ENCODE measurements at places on chromosomes 3 and 15.
A peak's percentile ranks its signal among the peaks of the same experiment; 100 is the strongest.

- no peak for ATAC-seq
Measured at GRCh38 chr3:150036780-150037179, 66.1 kb upstream of the PFN2 start.

DNA sequence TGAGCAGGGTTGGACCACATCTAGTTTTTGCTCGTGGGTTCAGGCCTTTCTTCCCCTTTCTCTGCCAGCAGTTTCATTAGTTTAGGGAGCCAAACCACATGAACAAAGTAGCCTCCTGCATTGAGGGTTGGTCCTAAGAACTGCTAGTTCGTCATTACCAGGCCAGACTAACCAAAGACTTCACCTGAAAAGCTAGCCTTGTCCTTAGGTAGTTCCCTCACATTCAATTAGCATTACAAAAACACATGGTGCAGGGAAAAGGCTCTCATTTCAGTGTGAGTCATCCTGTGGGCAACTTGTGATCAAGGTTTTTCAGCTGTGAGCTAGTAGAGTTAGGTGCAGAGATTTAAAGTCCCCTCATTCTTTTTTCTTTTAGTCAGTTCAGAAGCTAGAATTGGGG, 279.3 kb upstream of the CTNNB1 start:
- ATAC-seq: no peak

DNA sequence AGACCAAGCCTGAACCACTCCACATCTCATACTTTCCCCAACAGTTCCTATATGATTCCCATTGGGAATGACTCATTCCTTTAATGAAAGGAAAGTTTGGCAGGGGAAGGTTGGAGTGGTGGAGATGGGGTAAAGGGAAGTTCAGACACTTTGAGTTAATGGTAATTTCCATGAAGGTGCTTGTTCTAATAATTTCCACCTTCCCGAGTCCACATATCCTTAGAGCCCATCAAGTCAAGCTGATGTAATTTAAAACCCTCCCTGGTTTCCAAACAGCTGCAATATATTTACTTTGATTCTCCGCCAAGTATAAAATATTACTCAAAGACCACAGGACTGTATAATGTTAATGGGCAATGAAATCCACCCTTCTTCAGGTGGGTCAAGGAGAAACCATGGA, 95.0 kb upstream of the GALNT15 start:
- no peak for ATAC-seq

DNA sequence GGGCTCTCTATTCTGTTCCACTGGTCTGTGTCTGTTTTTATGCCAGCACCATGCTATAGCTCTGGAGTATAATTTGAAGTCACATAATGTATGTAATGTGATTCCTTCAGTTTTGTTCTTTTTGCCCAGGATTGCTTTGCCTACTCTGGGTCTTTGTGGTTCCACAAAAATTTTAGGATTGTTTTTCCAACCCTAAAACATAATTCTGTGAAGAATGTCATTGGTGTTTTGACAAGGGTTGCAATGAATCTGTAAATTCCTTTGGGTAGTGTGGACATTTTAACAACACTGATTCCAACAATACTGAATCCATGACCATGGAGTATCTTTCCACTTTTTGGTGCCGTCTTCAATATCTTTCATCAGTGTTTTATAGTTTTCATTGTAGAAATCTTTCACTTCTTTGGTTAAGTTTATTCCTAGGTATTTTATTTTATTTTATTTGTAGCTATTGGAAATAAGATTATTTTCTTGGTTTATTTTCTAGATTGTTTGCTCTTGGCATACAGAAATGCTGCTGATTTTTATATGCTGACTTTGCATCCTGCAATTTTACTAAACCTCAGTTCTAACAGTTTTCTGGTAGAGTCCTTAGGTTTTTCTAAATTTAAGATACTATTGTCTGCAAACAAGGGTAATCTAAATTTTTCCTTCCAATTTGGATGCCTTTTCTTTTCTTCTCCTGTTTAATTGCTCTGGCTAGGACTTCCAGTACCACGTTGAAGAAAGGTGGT, 29.7 kb downstream of the TJP1 start:
- no peak for ATAC-seq

DNA sequence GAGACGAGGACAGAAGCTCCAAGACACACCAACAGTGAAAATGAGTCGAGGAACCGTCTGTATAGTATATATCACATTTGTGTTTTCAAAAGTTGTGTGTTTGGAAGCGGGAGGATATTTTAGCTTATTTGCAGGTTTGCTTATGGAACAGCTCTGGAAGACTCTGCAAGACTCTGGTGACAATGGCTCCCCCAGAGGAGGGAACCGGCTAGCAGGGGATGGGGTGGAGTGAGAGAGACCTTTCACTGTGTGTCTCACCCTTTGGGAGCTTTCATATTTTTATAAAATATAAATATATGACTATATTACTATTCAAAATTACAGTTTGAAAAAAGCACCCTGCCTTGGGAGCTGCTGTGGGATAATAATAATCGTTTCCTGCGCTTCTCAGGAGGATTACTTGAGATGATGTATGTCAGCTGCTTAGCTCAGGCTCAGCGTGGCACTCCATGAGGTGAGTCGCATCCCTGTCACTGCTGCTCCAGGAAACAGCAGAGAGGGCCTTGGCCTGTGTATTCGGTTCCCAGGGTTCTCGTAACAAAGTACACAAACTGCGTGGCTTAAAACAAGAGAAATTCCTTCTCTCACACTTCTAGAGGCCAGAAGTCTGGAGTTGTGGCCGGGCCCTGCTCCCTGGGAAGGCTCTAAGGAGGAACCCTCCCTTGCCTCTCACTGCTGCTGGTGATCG, 183.9 kb downstream of the FAM43A start:
- ATAC-seq: no peak

GRCh38 chr3:152745646-152746045, 89.3 kb upstream of the P2RY1 start:
- no peak for ATAC-seq

DNA sequence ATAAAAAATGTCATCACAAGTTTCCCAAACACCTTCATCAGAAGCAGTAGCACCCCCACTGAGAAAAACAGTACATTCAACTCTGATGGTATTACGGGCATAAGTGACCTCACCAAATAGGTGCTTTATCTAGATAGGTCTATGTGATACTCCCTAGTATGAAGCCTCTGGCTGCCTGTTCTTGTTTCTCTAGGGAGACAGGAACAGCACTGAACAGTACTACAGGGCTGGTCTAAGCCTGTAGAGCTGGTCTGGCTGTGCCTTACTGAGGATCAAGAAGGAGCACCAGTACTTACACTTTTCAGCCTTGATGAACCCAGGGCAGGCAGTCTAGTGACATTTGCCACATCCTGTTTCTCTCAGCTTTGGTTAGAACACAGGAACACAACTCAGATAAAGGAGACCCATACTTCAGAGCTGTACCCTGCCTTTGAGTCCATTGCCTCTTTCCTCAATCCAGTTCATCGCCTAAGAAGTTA, 35.9 kb downstream of the OXNAD1 start:
- no peak for ATAC-seq

- no peak for ATAC-seq
Measured at GRCh38 chr3:14718539-14718938, 43.6 kb downstream of the C3orf20 start.

- ATAC-seq: no peak
Measured at GRCh38 chr3:193240436-193240849, 579 bp upstream of the PLAAT1 start.

DNA sequence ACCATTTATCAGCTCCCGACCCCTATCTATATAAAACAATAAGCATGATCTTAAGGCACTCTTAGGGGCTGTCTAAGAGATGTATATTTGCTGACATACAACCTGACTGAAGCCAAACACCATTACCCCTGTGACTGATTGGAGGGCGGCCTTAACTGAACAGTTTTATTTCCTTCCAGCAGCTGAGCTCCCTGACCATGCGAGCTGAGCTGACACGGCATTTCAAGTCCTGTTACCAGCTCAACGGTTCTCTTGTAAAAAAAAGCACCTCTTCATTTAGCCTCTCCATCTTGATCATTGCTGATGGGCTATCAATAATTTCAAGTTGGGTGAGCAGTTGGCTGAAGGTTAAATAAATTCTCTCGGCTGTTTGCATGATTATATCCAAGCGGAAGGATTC, 33.4 kb upstream of the BNIP2 start:
- no peak for ATAC-seq

GRCh38 chr15:38512901-38513300, 51.7 kb downstream of the RASGRP1 start:
- no peak for ATAC-seq

GRCh38 chr3:49028298-49028672, 913 bp downstream of the IMPDH2 start:
- no peak for ATAC-seq

GRCh38 chr15:59797756-59798604, 108.9 kb upstream of the BNIP2 start:
- ATAC-seq: no peak

DNA sequence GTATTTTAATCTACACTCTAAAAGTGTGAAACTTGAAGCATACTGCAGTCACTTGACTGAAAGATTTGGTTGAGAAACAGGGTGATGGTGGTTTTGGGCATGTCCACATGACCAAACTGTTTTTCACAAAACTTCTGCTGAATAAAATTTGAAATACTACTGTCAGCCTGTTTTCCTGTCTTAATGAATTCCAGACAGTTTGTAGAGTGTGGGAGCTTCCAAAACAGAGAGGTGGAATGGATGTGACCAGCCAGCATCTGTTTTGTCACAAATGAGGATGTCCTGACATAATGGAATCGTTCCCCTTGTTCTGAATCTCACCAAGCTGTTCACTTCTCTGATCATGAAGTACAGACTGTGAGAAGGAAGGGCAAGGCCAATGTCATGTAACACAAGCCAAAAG, 11.8 kb downstream of the MITF start:
- ATAC-seq: no peak

DNA sequence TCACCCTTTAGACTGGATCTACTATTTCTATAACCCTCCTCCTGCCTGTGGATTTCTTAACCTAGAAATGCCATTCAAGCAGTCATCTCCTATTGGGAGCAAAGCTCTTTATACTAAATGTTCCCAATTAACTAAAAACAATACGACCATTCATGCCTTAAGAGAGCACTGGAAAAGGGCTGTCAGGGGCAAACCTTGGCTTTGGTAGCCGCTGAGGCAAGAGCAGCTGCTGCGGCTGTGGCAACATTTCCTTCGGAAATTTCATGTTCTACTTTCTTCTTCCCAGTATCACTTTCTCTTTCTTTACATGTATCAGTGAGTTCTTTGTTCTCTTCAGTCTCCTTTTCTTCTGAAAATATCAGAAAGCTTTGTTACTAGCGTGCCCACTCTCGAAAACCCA, 56.3 kb upstream of the CSPG5 start:
- no peak for ATAC-seq

- ATAC-seq: no peak
Measured at GRCh38 chr3:95567346-95567745, 1247.0 kb upstream of the EPHA6 start.

DNA sequence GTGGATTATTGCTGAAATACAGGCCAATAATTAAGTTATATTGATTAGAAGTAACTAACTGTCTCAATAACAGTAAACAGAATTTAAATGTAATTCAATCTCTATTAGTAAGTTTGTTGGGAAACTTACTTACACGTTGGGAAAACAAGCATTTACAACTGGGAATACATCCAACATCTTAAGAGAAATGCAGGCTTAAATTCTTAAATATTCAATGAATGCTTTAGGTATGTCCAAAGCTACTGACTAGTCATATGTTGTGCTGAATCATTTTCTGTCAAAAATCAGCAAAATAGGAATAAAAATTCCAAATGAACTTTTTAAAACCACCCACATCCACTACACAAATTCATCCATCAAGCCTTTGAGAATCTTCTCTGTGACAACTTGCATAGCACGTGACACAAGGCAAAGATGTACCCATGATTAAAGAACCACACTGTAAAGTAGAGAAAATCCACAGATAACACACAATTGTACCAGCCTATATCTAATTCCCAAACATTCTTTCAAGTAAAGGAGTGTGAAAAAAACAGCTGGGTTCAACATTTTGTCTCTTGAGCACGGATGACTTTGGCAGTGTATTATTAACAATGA, 60.0 kb downstream of the NMNAT3 start:
- peak; percentile 75 for ATAC-seq

Data from motor neuron (in vitro differentiated cells).